Caudate nucleus (tissue), 63 donors: ENCODE measurements at places on chromosomes 16 and 17.

DNA sequence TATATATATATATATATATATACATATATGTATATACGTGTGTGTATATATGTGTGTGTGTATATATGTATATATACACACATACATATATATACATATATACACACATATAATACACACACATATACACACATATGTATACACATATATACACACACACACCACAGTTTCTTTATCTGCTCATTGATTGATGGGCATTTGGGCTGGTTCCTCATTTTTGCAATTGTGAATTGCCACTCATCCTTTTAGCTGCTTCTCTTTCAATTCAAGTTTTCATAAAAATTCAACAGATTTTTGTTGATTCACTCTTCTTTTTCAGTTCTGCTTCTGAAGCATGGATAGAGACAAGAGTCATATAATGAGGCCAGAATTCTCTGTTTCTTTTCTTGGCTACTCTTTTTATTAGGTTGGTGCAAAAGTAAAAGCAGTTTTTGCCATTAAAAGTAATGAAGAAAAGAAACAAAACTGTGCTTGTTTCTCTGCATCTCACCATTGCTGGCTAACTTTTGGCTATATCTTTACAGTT, 44.5 kb downstream of the SLFN5 start:
- no peak for DNase-seq

- DNase-seq: no peak
Measured at GRCh38 chr17:17377071-17377967, 74.1 kb downstream of the NT5M start.

GRCh38 chr16:68231384-68232136, 4.4 kb downstream of the ESRP2 start:
- DNase-seq: no peak

DNA sequence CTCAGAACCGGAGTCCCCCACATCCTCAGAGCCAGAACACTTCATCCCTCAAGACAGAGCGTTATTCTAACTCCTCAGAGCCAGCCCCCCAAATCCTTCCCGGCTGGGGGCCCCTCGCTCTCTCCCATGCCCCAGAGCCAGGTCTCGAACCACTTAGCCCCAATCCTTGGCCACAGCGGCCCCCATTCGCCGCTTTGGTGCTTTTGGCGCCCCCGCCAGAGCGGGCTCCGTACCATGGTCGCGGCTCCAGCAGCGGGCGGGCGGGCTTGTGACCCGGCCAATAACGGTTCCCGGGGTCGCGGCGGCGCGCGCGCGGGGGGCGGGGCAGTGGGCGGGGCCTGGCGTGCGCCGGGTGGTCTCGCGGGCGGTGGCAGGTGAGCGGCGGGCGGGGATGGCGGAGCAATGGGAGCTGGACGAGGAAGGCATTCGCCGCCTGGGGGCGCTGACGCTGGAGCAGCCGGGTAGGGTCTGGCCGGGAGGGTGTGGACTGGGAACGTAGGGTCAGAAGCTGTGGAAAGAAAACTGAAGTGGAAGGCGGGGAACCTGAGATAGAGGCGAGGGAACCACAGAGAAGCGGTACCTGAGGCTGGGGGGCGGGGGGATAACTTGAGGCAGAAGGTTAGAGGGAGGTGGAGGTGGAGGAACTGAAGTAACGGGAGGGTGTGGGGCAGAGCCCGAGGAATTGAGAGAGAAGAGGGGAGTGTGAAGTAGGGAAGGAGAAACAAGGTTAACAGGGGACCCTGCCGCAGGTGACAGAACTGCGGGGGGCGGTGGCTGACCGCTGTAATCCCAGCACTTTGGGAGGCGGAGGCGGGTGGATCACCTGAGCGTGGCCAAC, at the start of the genes KCTD19 and LRRC36:
KCTD19 (minus strand) TSS at position 270 of the 838 bp plus-strand sequence; CDS start at position 236, 34 bp downstream.
LRRC36 (plus strand) TSS at position 344 of the 838 bp plus-strand sequence; CDS start at position 392, 48 bp downstream.
- DNase-seq: no peak

- DNase-seq: no peak
Measured at GRCh38 chr16:999677-1000076, 18.1 kb downstream of the SOX8 start.

- DNase-seq: no peak
Measured at GRCh38 chr16:1620391-1620790, 8.2 kb downstream of the CRAMP1 start.

DNA sequence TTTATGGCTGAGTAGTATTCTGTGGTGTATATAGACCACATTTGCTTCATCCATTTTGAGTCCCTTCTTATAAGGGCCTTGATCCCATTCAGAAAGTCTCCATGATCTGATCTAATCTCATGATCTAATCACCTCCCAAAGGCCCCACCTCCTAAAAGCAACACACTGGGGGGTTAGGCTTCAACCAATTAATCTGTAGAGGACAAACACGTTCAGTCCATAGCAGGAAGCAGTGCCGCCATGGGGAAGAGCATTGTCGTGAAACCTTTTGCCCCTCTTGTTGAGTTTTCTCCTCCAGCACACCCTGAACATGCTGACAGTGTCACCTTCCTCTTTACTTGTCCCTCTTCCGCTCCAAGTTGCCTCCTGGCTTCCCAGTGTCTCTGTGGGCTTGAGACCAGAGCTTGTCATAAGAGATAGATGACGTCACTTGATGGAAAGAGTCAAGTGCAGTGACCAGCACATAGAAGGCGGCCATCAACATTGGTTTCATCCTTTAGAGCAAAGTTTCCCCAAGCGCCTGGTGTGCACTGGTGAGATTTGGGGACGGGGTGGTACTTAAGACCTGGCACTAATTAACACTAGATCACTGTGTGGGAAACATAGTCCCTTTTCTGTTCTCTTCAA, 74.1 kb downstream of the PRKCB start:
- DNase-seq: no peak

DNA sequence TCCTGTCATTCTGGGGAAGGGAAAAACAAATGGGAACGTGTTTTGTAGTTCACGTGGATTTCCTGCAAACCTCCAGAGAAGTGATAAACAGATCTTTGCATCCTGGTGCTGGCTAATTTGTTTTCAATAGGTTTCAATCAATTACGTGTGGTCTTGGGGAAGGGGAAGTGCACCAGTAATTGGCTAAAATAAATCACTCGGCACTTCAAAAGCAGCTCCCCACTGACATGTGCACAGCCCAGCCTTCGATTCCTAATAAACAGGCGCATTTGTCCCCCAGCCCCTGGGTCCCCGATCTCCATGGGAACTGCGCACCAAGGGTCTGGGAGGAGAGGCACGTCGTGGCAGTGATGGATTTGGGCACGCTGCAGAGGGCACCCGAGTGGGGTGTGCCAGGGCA, 112.9 kb upstream of the GSE1 start:
- DNase-seq: no peak

- no peak for DNase-seq
Measured at GRCh38 chr17:55056526-55056925, 88.0 kb downstream of the STXBP4 start.

DNA sequence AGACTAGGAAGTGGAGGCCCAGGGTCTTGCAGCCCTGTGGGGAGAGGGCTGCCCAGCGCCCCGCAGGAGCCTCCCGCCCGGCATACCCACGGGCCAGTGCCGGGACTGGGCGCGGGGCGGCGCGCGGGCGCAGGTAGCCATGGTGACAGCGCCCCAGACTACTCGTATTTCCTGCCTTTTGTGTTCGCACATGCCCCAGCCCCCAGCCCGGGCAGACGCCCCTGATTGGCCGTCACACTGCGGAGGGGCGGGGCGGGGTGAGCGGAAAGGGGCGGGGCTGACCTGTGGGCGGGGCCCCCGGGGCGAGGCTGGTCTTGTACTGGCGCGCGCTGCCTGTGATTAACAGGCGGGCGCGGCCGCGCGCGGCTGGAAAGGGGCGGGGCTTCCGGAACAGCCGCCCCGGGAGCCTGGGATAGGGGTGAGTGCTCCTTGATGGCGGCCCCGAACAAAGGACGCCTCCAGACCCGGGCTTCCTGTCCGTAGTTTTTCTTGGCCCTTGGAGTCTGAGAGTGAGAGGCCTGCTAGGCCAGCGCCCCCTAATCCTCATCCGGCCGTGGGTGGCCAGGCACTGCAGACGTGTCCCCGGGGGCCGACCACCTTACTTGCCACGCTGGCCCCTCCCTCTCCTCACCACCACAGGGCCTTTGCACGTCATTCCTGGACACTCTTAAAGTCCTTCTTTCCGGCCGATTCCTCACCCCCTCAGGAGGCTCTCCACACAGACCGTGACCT, 71.0 kb downstream of the RAI1 start:
- DNase-seq: peak; percentile 90

DNA sequence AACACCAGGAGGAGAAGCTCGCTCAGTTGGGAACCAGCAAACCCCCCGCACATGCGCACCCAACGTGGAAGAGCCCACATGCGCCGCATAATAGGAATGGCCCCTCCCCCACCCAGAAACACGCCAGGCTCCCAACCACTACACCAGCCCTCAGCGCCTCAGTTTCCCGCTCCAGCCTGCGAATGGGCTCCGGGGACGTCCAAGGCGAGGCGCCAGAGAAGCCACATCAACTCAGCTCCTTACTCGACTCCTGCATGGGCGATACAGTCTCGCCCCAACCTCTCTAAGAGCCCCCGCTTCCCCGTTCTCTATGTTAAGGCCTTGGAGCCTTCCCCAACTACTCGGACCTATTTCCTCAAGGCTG, 504 bp downstream of the SRSF1 start:
- DNase-seq: no peak

DNA sequence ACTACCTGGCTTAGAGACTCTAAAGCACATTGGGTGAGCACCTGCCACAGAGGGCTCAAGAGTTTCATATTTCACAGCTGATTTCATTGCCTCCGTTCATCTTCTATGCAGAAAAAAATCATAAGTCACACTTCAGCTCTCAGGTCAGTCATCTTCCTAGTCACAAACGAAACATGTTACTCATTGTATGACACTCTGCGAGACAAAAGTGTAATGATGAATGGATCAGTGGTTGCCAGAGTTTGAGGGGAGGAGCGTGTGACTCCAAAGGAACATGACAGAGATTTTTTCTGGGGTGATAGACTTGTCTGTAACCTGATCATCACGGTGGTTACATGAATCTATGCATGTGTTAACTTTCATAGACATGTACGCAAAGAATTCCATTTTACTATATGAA, 195.2 kb upstream of the CNTNAP4 start:
- no peak for DNase-seq

- no peak for DNase-seq
Measured at GRCh38 chr17:5823219-5823618, 238.9 kb upstream of the NLRP1 start.

- DNase-seq: no peak
Measured at GRCh38 chr17:50638606-50638965, 3.9 kb downstream of the ABCC3 start.

DNA sequence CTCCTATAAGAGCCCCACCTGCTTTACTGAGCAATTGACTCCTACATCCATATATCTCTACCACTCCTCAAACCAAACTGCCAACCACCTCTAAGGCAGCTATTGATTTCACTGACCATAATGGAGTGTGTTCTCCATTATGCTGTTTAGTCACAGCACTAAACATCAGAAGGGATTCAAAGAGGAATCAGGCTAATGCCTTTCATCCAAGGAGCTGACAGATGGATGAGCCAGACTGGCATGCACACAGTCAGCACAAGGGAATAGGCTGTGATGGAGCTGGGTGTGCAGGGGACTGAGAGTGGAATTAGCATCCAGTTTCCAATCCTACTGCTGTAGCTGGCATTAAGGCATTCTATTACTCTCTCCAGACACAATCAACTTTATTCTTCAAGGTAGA, 88.7 kb upstream of the CCL2 start:
- DNase-seq: no peak

GRCh38 chr16:5815570-5816237, 718.1 kb upstream of the EEF2KMT start:
- DNase-seq: no peak

GRCh38 chr17:69590671-69591070, 176.2 kb downstream of the MAP2K6 start:
- DNase-seq: no peak

- no peak for DNase-seq
Measured at GRCh38 chr16:64013856-64014255, 1108.0 kb downstream of the CDH11 start.

DNA sequence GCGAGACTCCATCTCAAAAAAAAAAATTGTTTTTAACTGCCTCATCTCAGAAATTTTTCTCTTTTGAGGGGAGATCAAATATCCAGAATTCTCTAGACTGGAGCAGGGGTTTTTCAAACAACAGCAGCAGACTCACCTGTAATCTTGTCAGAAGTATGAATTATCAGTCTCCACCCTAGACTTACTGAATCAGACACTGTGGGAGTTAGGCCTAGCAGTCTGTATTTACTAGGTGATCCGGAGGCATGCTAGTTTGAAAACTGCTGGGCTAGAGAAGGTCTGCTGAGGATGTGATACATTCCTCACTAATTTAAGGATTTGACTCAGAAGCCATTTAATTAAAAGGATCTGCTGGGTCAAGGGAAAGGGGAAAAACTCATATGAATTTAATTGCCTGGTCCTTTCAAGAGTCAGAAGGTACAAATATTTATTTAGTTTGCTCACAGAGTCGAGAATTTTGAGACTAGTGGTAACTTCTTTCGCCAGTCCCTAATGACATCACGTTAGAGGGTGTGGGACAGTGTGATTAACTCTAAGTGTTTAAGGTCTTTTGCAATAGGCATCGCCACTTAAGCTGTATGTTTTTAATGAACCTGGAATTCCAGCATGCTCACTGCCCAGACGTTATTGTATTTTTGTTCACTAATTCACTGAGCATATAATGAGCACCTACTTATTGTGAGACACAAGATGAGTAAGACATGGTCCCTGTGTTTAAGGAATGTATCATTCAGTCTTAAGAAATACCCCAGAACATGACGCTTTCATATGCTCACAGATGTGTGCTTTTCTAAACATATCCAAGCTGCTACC, 14.2 kb downstream of the ATP6V0A1 start:
- no peak for DNase-seq

DNA sequence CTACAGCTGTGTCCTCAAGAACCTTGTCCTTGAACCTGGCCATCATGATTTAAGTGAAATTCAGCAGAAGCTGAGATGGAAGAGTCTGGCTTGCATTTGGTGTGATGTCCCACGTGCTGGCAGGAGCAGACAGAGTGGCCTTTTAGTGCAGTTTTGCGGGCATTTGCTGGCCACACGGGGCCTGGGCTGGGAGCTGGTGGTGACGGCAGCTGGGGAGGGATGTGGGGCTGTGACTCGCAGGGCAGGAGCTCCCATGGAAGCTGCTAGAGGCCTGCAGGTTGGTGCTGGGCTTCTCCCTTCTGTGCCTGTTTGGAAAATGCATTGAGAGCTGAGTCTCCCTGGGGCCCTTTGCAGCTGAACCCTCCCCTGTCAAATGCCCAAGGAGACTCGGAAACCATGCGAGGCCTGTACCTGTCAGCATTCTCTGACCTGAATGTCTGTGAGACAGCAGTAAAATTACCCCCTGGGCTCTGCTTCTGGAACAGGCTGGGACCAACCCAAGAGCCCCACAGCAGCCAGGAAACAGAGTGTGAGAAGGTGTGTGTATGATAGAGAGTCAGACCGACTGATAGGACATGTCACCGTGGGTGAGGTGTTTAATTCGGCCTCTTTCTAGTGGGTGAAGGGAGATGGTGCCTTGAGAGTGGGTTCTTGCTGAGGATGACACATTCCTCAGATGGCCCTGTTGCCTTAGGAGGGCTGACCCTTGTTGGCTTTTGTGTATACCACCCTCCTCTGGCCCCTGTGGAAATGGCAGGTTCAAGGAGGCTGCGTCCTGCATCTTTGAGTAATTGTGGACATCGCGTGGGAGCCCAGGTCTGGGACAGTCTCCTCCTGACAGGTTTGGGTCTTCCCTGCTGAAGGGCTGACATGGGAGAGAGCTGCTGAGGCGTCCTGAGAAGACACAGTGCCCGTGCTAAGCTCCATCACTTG, 145.5 kb downstream of the MSI2 start:
- DNase-seq: no peak
